Naive thymus-derived CD4-positive, alpha-beta T cell (primary cell): ENCODE measurements at places on chromosomes 5 and 9.

- H3K27ac ChIP-seq = no peak overlapping the region
- H3K36me3 ChIP-seq = no peaks in the 10 kb centered on the region
- no peaks in the 10 kb centered on the region for H3K27me3 ChIP-seq
- no peak overlapping the region for H3K4me3 ChIP-seq
- DNase-seq = no peak
These were observed 153.9 kb downstream of the GPBP1 start for GRCh38 chr5:57327561-57328367.

DNA sequence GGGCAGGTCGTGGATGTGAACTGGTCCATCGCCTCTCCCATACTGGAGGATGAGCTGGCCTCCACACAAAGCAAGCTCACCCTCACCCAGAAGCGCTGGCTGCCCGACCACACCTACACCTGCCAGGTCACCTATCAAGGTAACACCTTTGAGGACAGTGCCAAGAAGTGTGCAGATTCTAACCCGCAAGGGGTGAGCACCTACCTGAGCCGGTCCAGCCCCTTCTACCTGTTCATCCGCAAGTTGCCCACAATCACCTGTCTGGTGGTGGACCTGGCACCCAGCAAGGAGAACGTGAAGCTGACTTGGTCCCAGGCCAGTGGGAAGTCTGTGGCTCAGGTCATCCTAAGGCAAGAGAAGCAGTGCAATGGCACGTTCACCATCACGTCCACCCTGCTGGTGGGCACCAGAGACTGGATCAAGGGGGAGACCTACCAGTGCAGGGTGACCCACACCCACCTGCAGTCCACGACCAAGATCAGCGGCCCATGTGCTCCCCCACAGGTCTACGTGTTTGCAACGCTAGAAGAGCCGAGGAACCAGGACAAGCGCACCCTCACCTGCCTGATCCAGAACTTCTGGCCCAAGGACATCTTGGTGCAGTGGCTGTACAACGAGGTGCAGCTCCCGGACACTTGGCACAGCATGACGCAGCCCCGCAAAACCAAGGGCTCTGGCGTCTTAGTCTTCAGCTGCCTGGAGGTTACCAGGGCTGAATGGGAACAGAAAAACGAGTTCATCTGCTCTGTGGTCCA, 71.3 kb downstream of the INSL6 start:
- no peaks in the 10 kb centered on the region for H3K27me3 ChIP-seq
- H3K4me3 ChIP-seq = no peak overlapping the region
- peaks cover 22% of the 10 kb centered on the region for H3K36me3 ChIP-seq

GRCh38 chr5:153476767-153477166, 13.7 kb upstream of the GRIA1 start:
- no peaks in the 10 kb centered on the region for H3K36me3 ChIP-seq
- H3K4me1 ChIP-seq = no peaks in the 10 kb centered on the region
- no peak for DNase-seq
- H3K27ac ChIP-seq = no peak overlapping the region

- H3K4me3 ChIP-seq = no peak overlapping the region
- no peak overlapping the region for H3K27ac ChIP-seq
- DNase-seq = no peak
- H3K4me1 ChIP-seq = no peaks in the 10 kb centered on the region
These were observed 882.3 kb upstream of the SEMA6A start for GRCh38 chr5:117456866-117457470.

DNA sequence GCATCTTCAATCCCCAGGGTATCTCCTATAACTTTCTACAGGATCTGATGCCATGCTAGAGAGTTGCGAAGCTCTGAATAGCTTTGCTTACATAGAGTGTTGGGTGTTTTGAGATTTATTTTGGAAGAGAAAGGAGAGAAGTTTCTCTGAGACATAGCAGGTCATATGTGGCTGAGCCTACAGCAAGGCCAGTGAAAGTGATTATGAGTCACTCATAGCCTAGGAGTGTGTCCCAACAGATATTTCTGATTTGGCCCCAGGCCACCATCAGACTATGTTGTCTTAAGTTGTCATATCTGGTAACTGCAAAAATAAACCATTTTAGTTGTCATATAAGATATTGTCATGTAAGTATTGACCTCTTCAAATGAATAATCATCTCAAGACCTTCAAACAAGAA, 132.0 kb upstream of the RAI14 start:
- no peaks in the 10 kb centered on the region for H3K36me3 ChIP-seq
- H3K4me3 ChIP-seq = no peak overlapping the region
- no peak for DNase-seq
- no peaks in the 10 kb centered on the region for H3K27me3 ChIP-seq

GRCh38 chr9:122263699-122264349, 816 bp downstream of the RBM18 start:
- H3K27me3 ChIP-seq = no peaks in the 10 kb centered on the region
- peaks cover 18% of the 10 kb centered on the region for H3K4me1 ChIP-seq
- H3K27ac ChIP-seq = peak overlapping the region; percentile 94
- peak overlapping the region; percentile 93 for H3K4me3 ChIP-seq
- no peak for DNase-seq
- no peaks in the 10 kb centered on the region for H3K36me3 ChIP-seq

DNA sequence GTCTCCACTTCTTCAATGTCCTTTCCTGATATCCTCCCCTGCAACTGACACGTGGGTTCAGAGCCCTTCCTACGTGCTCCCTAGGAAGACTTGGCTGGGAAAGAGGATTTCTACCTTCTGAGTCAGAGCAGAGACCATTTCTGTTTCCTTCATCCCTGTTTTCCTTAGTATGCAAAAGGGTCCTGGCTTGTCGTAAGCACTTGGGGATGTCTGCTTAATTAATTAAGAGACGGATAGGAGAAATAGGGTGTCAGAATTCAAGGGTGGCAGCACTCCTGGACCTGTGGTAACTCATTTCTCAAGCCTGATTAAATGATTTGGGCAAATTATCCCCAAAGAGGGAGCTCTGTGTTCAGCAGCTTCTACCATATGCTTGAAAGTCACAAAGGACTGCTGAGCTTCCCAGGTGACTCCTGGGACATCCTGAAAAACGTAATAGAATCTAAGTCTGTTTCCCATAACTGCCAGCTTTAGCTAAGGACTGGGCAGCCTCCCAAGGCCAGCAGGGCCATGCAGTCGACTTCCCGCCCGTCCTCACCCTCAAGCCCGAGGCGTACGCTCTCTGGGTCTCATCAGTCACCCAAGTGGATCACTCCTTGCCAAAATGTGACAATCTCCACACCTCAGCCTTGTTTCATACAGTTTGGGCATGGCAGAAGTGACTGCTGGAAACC, 20.5 kb downstream of the ABCA1 start:
- H3K27ac ChIP-seq = no peak overlapping the region
- no peaks in the 10 kb centered on the region for H3K27me3 ChIP-seq
- H3K4me3 ChIP-seq = no peak overlapping the region
- DNase-seq = no peak
- no peaks in the 10 kb centered on the region for H3K36me3 ChIP-seq
- H3K4me1 ChIP-seq = no peaks in the 10 kb centered on the region

DNA sequence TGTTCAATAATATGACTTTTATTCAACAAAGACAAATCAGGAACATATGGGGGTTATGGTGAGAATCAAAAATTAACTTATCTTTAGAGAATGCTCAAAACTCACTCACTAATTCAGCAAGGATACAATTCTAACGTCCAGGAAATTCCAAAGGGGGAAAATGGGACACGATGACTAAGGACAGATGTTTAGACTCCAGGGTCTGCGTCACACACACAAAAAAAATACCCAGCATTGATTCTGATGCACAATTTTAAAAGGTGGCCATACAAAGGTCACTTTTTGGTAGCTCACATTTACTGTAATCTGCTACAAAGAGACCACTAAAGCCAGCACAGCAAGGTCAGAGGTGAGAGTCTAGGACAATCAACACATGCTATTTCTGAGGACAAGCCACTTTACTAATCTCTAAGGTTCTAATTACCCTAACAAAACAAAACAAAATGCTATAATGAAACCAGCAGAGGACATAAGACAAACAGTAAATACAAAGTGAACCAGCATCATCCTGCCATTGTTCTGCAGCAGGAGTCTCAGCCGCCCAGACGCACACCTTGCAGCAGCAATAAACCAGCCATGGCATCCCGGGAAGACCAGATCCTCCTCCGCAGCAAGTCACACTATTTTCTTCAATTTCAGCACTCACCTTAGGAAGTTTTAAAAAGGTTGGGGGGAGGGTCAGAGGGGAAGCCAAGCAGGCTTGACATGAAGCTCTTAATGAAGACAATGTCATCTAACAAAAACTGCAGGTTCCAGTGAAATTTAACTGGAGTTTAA, 57.8 kb downstream of the TTC39B start:
- no peak overlapping the region for H3K27ac ChIP-seq
- peaks cover 8% of the 10 kb centered on the region for H3K4me1 ChIP-seq
- no peak overlapping the region for H3K4me3 ChIP-seq
- no peaks in the 10 kb centered on the region for H3K36me3 ChIP-seq
- H3K27me3 ChIP-seq = no peaks in the 10 kb centered on the region

- H3K27ac ChIP-seq = no peak overlapping the region
- no peaks in the 10 kb centered on the region for H3K4me1 ChIP-seq
- H3K27me3 ChIP-seq = no peaks in the 10 kb centered on the region
- no peak for DNase-seq
These were observed 61.2 kb downstream of the IRX1 start for GRCh38 chr5:3656803-3657202.

GRCh38 chr9:6567140-6567591, 78.4 kb downstream of the GLDC start:
- no peaks in the 10 kb centered on the region for H3K27me3 ChIP-seq
- H3K27ac ChIP-seq = no peak overlapping the region
- no peaks in the 10 kb centered on the region for H3K36me3 ChIP-seq
- no peaks in the 10 kb centered on the region for H3K4me1 ChIP-seq

- no peaks in the 10 kb centered on the region for H3K36me3 ChIP-seq
- H3K27me3 ChIP-seq = no peaks in the 10 kb centered on the region
- no peak for DNase-seq
- H3K27ac ChIP-seq = peak overlapping the region; percentile 96
These were observed 1.9 kb downstream of the FNBP1 start for GRCh38 chr9:130040984-130041647.
